Activated CD8-positive, alpha-beta T cell treated with anti-CD3 and anti-CD28 coated beads, Interleukin-2, amount 10 ng/mL, durations not matched to agents 7 days and 5 days (primary cell): ENCODE measurements at places on chromosomes 11 and 22.

- DNase-seq, result no peak
Measured at GRCh38 chr22:47044722-47045535, 282.5 kb downstream of the TBC1D22A start.

DNA sequence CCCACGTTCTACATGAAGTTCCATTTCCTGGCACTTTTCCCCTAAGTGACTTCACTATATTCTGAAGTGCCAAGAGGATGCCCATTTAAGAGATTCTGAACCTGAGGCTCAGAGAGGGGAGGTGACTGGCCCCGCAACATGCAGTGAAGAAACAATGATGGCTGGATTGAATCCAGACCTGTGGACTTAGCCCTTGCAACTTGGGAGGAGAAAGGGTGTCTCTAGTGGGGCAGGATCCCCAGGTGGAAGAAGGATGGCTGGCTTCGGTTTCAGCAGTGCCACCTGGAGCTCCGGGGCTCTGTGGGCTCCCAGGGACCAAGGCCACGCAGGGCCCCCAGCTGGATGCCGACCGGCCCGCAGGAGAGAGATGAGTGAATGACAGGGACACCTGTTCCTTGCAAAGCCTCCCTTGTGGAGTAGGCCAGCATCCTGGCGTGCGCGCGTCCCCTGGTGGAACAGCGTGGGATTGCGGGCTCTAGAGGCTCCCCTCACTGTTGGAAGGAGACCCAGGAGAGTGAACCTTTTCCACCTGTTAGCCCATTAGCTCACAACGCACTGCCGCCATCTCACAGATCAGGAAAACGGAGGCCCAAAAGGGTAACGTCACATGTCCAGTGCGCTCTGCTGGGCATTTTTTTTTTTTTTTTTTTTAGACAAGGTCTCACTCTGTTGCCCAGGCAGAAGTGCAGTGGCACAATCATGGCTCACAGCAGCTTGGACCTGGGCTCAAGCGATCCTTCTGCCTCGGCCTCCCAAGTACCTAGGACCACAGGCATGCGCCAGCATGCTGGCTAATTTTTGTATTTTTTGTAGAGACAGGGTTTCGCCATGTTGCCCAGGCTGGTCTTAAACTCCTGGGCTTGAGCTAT is 104.7 kb downstream of the KIAA1671 start:
- peak; percentile 84 for DNase-seq

GRCh38 chr11:16804104-16804947 is 65.9 kb downstream of the C11orf58 start:
- DNase-seq, result no peak

DNA sequence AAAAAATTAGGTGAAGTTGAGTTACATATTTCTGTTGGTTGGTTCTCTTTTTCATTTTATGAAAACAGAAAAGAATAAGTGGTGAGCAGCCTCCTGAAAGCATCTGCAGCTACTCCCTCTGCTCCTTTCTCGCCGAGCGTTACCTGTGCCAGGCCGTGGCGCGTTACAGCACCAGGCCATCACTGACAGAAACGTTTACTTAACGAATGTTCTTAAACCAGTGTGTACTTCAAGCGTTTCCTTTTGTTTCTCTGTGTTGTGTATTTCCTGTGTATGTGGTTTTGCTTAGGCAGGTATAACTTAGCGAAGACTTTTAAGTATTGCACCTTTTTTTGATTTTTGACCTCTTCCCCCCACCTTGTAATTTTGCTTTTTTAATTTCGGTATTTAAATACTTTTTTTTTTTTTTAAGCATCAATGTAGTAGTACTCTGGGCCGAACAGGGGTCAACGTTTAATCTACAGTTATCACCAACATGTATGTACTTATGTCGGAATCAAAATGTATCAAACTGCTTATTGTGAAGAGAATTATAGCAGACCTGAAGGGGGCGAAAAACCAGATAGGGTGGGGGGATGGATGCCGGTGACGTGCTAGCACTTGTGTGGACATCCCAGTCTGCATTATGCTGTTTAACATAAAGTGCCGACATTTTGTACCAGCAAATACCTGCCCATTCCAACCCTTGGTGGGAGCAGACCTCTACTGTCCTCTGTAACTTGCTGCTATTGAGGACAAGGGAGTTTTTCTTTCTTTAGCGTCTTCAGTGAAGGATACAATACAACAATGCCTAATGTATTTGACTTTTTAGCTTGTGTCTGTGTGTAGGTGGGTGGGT is 21.6 kb upstream of the ADSL start:
- DNase-seq, result peak; percentile 64

DNA sequence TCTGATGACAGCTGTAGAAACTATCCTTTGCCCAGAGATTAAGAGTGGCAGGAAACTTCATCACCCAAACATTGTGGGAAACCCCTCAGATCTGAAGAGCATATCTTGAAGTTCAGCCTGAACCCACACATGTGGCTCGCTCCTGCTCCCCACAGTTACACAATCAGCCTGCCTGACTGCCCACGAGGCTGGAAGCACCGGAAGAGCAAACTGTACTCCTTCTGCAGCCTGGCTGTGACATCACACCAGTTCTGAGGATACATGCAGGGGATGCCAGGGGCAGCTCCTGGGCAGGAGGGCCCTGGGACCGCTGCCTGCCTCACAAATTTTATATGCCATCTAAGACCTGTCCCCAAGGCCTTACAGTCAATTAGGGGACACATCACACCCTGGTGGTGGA is 444.4 kb downstream of the BUD13 start:
- DNase-seq, result no peak
